ENCODE measurements at places on chromosomes 16 and 17.

GRCh38 chr16:28540346-28540745 lies 1.6 kb upstream of the NUPR1 start:
- no peak for DNase-seq

GRCh38 chr17:50141745-50142110 lies 8.7 kb downstream of the PPP1R9B start:
- no peak for DNase-seq

- DNase-seq, result no peak
Measured at GRCh38 chr17:49209061-49209571, 1.3 kb downstream of the GNGT2 start.

- DNase-seq, result no peak
Measured at GRCh38 chr17:39899215-39899614, 19.2 kb downstream of the GSDMB start.

- no peak for DNase-seq
Measured at GRCh38 chr17:34997355-34997862, 17.1 kb downstream of the LIG3 start.

- no peak for DNase-seq
Measured at GRCh38 chr16:31390504-31391041, 2.6 kb upstream of the ITGAD start.

GRCh38 chr16:48366165-48367093 lies 18.8 kb downstream of the SIAH1 start:
- peak; percentile 29 for DNase-seq

GRCh38 chr17:29771546-29771945 lies 148.8 kb upstream of the CORO6 start:
- DNase-seq, result no peak

DNA sequence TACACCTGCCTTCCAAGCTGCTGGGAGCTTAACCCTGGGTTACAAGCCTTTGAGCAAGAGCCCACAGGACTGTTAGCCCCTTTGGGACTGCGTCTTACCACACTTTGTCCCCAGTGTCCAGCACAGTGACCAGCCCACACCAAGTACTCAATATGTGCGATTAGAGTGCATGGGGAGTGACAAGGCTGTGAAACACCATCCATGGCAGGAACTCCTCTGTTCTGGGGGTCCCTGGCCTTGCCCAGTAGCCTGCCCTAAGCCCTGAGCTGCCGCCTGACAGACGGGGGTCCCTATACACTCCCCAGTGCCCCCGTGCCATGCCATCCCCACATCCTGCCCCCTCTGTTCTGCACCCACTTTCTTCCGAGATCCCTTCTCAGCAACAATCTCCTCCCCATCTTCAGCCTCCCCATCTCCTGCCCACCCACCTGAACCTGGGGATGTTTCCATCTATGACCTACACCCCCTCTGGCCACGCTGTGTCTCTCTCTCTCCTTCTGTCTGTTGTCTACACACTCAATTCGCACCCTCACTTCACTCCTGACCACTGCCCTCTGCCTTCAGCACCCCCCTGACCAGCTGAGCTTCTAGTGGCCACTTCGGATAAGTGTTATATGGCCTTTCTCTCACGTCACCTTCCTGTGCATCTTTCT lies 112.9 kb upstream of the SMURF2 start:
- DNase-seq, result no peak

Data from activated T-helper 1 cell treated with Interleukin-2 at 50 U/mL for 16 hours (primary cell).